ENCODE measurements at places on chromosomes 3 and 15.

GRCh38 chr3:175107231-175107630 is 248.1 kb downstream of the NAALADL2 start:
- DNase-seq: no peak

DNA sequence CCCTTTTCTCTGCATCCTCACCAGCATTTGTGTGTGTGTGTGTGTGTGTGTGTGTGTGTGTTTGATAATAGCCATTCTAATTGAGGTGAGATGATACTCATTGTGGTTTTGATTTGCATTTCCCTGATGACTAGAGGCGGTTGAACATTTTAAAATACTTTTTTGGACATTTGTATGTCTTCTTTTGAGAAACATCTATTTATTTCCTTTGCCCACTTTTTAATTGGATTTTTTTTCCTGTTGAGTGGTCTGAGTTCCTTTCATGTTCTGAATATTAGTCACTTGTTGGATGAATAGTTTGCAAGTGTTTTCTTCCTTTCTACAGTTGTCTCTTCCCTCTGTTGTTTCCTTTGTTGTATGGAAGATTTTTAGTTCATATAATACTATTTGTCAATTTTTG is 54.3 kb upstream of the THSD4 start:
- no peak for DNase-seq

- DNase-seq: no peak
Measured at GRCh38 chr3:142929109-142929508, 34.4 kb downstream of the PAQR9 start.

GRCh38 chr15:92625251-92625980 is 30.2 kb downstream of the FAM174B start:
- no peak for DNase-seq

- no peak for DNase-seq
Measured at GRCh38 chr3:103227651-103228050, 792.8 kb downstream of the ZPLD1 start.

GRCh38 chr3:107142171-107142570 is 235.1 kb upstream of the CCDC54 start:
- DNase-seq: no peak

GRCh38 chr3:76063019-76063418 is 277.7 kb upstream of the ZNF717 start:
- no peak for DNase-seq

GRCh38 chr15:94240480-94240879 is 9.1 kb downstream of the MCTP2 start:
- no peak for DNase-seq

DNA sequence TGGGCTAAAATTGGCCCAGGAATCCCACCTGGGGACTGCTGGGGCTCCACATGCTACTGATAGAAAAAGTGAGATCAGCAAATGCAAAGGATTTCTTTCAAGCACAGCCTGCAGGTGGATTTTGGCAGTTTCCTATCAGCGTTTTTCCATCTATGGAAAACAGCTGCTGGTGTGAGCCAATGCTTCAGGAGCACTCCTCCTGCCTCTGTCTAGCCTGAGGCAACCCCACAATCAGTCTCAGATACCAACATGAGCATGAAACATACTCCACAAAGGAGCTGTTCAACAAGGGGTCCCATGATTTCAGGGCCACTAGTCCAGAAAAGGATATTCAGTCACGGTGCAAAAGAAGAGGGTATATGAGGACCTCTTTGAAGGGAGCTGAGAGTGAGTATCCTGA is 311.5 kb upstream of the THBS1 start:
- DNase-seq: no peak

GRCh38 chr3:56819016-56819809 is 17.5 kb upstream of the ARHGEF3 start:
- no peak for DNase-seq

DNA sequence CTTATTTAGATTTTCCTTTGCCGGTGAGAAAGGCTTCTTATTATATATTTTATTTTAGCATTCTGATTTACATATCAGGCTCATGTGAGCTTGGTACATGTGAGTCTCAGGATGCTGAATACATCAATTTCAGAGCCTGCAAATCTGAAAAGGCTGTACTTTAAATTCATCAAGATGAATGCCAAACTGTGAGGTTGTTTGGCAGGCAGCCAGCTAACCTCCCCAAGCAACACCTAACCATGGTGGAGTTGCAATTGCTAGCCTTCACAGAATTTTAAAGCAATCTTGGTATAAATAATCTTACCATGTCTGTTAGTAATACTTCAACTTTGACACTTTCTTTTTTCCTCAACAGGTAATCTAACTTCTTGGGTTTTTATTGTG is 252.5 kb downstream of the CDIN1 start:
- DNase-seq: no peak

DNA sequence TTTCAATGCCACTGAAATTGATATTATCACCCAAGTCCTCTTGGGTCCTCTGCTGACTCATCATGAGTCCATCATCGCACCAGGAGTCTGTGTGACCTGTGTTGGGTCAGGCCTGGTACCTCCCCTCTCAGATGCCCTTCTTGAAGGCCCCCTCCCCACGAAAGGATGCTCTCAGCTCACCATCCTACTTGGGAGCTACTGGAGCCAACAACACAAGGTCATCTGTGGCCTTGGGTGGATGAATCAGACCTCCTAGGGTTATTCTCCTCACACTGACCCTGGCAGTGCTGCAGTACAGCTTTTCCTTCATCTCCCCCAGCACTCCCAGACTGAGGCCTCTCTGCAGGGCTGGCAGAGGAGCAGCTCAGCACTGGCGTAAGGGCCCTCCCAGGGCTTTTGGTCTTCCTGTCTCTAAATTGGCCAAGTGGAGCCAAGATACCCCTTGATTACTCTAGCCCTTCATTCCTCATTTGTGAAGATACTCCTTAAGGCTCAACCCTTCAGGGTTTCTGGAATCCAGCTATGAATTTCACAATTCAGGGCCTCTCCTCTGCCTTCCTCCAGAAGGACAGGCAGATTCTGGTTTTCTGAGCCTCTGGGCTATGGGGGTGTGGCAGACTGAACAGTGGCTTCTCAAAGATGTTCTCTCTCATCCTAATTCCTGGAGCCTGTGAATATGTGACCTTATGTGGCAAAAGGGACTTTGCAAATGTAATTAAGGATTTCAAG is 80.7 kb upstream of the GSK3B start:
- DNase-seq: no peak

- no peak for DNase-seq
Measured at GRCh38 chr3:185983495-185984141, 45.8 kb upstream of the TRA2B start.

- no peak for DNase-seq
Measured at GRCh38 chr15:50134524-50135024, 15.5 kb upstream of the ATP8B4 start.

DNA sequence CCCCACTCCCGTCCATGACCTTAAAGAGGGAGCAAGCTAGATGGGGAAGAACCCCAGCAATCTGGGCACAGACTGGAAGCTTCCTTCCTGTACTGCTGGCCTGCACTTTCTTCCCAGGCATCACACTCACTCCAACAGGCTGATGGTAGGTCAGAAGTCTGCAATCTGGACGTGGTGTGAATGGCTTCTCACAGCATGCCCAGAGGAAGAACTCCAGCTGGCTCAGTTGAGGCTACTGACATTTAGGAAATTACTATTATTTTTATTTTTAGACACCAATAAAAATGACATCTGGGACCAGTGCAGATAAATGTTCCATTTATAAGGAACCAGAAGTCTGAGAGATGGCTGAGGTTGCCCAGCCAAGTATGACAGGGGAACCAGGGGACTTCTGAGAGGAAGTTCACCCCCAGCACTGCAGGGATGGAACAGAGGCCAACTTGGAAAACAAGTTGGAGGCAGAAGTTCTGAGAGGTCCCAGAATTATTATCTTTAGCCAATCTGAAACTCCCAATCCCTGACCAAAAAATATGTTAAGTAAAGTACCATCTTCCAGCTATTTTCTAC is 163.8 kb upstream of the CTNNB1 start:
- no peak for DNase-seq

GRCh38 chr3:144364737-144365136 is 393.1 kb downstream of the DIPK2A start:
- DNase-seq: no peak

DNA sequence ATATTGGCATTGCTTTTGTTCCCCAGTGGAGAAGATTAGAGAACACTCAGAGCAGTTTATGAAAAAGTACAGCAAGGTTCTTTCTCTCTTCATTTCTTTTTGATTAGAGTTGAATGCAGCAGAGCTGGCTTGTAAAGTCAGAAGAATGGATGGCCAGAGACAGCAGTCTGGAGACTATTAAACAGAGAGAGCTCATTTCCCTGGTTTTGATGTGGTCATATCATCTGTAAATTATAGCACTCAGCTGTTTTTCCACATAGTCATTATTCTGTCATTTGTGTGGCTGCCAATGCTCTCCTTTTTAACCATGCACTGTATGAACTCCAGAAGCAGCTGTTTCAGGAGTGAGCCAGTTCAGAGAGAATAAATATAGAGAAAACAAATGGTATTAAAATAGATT is 177.4 kb upstream of the CRBN start:
- DNase-seq: no peak

DNA sequence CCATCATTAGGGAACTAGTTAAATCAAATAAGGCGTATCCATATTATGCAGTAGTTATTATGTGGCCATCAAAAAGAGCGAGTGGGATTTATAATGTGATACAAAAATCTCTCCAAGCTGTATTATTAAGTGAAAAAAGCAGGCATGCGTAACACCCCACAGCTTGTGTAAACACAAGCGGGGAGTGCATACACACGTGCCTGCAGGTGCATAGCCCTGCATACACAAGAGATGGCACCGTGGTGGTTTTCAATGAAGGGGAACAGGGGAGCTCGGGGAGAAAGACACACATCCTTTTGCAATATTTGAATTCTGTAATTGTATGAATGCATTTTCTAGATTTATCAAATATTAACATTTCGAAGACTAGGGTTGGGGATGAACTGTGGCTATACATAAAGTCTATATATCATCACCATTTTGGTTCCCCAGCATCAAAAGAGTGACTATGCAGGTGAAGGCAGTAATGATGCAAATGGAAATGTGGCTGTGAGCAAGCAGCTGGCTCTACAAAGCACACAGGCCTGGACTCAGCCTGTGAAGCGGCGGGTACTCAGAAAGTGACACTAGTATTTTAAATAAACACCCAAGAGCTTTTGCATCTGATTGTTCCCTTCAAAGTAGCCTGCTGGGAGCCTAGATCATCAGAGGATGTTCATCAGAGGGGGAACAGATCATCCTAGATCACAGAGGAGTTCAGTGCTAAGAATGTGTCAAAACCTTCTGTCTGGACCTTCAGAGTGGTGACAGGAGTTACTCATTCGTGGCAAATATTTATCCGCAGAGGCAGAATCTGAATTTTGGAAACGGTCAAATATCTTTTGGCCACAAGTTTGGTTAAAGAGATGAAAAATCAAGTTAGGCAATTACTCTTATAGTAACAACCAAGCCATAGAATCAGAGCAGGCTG is 9.4 kb upstream of the KIF7 start:
- DNase-seq: no peak

DNA sequence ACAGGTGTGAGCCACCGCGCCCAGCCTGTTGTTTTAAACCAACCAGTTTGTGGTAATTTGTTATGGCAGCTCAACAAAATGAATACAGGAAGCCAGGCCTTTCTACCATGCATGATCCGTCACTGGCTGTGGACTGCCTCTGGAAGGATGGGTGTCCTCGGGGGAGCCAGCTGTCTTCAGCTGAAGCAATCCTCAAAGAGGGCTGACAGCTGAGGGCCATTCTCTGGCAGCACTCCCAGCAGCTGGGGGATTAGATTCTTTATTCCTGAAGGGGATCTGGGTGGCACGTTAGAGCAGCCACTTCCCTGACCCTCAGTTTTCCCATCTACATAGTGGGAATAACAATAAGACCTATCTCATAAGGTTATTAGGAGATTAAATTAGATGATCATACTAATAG is 24.4 kb downstream of the POLR2M start:
- no peak for DNase-seq

- no peak for DNase-seq
Measured at GRCh38 chr3:172213200-172213599, 173.8 kb downstream of the FNDC3B start.

DNA sequence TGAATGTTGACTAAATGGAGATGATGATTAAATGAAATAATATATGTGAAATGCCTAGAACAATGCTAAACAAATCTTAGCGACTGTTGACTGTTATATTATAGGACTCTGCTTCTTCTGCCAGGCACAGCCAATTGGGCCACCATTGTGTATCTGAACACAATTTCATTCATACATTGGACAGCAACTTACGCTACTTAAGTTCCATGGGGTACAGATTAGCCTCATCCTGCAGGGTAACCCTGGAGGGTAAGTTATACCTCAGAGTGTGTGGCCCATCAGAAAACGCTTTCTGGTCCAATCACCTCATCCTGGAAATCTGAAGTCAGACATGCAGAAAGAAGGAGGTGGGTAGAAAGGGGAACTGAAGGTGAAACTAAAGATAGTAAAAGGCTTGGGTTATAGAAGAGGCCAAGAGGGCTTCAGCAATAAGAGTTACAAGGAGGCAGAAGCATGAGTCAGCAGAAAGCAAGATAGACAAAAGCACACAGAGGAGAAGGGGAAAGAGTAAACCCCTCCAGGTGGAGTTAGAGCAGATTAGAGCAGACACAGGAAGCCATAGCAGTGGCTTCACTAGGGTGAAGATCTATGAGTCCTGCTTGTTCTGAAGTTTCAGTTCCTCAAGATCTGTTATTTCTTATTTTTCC is 119.3 kb upstream of the SLC24A5 start:
- no peak for DNase-seq

DNA sequence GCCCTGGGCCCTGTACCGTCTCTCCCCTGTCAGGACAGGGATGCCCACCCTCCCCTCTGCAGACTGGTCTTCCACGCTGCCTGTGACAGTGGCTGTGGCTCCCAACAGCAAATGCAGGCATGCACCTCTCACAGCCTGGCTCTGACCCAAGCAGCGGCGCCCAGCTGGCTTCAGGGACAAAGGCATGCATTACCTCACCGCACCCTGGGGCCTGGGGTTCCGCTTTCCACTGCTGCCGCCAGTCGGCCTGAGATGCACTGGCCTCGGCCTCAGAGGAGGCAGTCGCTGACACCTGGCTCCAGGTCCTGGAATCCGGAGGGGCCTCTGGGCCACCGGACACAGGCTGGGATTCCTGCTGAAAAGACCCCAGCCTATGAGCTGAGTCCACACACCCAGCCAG is 70.3 kb downstream of the SCN5A start:
- DNase-seq: no peak

- no peak for DNase-seq
Measured at GRCh38 chr3:178584722-178585380, 48.6 kb downstream of the KCNMB2 start.

DNA sequence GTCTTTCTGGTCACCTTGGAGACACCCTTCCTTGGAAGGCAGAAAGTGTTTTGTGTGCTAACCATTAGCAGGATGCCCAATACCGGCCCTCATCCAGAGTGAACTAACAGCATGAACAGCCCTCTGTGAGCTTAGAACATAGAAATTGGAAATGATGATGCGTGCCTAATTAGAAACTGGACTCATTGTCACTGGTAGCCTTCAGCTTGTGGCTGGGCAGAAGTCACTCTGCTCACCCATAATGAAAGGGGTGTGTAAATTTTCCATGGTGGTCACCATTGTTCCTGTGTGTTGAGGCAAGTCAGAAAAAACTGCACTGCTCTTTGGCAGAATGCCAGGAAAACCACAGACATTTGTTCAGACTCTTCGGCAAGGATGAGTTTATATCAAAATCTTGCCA is 74.7 kb upstream of the CNTN4 start:
- DNase-seq: no peak

GRCh38 chr3:144480416-144480919 is 508.8 kb downstream of the DIPK2A start:
- no peak for DNase-seq

GRCh38 chr15:92901995-92902394 is 1.9 kb downstream of the CHD2 start:
- DNase-seq: no peak

- DNase-seq: no peak
Measured at GRCh38 chr3:169604568-169604967, 58.9 kb downstream of the MECOM start.

GRCh38 chr3:52313774-52314188 is 2.3 kb upstream of the DNAH1 start:
- DNase-seq: no peak
